GM12864 (cell line): ENCODE measurements at places on chromosomes 1 and 21.

- no peak for DNase-seq
Measured at GRCh38 chr1:69195136-69195535, 372.6 kb upstream of the LRRC7 start.

GRCh38 chr1:32984455-32985171, 20.0 kb upstream of the RNF19B start:
- DNase-seq: no peak

DNA sequence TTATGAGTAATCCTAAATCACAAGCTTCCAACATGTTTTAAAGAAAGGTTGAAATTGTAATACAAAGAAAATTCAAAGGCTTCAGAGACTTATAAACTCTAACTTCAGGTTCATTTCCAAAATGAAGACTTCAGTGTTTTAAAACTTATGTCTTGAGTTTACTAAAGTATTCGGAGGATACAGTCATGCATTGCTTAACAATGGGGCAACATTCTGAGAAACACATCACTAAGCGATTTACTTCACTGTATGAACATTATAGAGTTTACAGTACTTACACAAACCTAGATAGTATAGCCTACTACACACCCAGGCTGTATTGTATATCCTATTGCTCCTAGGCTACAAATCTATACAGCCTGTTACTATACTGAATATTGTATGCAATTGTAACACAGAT, 38.3 kb downstream of the CEP170 start:
- no peak for DNase-seq

DNA sequence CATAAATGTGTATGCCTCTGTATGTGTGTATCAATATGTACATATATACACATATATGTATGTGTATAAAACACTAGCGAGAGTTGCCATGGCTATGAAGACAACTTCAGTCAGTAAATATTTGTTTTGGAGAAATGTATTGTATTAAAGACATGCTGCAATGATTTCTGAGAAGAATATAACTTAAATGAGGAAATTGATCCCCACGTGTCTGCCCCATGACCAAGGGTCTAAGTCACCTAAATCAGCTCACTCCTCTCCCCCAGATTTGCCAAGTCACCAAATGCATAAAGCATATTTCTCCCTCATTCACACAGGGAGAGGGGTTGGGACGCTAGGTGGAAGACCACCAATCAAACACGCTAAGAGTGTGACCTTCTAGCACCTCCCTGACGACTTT, 58.3 kb upstream of the LYST start:
- DNase-seq: no peak

GRCh38 chr1:244557565-244557964, 95.4 kb upstream of the DESI2 start:
- DNase-seq: no peak

- no peak for DNase-seq
Measured at GRCh38 chr1:58446368-58446767, 100.2 kb downstream of the OMA1 start.

DNA sequence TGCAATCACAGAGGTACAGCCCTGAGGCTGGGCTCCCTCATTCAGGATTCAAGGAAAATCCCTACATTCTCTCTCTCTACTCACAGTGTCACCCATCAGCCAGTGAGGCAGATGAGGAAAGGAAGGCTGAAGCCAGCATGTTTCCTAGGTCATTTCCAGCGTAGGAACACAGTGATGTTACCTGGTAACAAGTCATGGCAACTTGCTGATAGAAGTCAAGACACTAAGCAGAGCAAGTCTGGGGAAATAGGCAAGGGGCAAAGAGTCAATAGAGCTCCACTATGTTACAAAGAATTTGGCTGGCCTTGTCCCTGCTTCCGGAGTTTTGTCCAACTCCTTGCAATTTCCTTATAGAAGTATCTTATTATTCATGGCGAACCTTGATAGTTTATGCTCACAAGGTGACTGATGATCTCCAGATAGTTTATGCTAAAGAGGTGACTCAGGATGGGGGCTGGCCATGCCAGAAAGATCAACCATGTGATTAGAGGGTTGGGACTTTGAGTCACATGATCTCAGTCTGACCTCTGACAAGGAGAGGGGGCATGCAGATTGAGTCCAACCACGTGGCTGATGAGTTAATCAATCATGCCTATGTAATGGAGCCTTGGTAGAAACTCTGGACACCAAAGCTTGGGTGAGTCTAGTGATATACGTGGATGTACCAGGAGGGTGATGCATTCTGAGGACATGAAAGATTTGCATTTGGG, 51.1 kb downstream of the SUSD4 start:
- no peak for DNase-seq

DNA sequence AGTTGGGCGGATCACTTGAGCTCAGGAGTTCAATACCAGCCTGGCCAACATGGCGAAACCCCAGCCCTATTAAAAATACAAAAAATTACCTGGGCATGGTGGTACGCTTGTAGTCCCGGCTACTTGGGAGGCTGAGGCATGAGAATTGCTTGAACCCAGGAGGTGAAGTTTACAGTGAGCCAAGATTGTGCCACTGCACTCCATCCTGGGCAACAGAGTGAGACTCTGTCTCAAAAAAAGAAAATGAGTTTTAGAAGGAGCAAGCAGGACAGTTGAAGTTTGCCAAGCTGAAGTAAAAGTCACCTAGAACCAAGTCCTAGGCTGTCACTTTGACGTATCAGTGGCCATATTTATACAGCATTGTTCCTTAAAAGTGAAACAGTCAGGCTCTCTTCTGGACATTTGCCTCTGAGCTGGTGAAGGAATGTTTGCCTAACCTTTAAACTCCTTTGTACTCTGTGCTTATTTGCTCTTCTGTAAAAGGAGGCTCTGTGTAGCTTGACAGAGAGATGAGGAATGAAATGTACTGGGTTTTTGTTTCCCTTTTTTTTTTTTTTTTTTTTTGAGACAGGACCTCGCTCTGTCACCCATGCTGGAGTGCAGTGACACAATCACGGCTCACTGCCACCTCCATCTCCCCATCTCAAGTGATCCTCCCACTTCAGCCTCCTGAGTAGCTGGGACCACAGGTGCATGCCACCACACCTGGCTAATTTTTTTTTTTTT, 2.8 kb downstream of the RAB4A start:
- DNase-seq: no peak

DNA sequence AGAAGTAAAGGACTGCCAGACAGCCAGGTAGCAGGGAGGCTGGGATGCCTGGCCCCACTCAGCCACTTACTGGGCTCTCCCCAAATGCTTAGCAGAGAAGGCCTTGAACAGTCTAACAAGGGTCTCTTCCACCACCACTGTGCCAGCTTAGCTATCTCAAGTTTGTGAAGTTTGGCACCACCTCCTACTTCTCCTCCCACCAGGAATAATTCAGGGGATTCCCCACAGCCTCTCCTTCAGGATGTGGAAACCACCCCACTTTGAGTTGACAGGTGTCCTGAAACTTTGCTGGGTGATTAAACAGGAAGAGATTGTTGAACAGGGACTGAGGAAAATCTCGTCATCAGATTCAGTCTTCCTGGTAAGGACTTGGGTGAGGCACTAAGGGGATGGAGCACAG, 59.4 kb upstream of the ATP1B1 start:
- no peak for DNase-seq

DNA sequence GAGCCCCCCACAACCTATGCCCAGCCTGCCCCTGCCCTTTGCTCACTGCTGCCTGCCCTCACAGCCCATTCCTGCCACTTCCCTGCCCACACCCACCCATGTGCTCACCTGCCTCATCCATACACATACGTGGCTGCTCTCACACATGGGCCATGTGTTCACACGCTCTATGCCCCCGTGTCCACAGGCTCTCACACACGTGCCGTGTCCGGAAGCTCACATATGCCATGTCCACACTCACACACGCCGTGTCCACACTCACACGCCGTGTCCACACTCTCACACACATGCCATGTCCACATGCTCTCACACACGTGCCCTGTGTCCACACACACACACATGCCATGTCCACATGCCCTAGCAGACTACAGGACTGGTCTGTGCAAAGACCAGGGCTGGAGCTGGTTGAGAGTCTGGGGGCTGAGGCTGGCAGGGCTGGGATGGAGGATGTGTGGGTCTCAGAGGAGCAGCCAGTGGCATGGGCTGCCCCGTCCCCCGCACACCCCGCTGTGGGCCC, 583 bp upstream of the RNF223 start:
- no peak for DNase-seq

DNA sequence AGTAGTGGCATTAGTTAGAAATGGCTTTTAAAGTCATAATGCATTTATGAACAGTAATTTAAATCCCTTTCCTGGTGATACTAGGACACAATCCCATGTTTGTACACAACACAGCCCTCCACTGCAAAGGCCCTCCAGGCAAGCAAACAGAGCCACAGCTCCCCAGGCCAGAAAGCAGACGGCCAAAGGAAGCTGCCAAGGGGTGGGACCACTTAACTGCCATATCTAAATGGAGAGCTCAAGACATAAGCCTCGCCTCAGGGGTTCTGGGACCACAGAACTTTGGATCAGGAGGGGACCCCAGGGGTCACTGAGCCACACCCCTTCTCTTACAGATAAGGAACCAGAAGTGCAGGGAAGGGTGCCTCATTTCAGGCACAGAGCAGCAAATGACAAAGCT, 189.7 kb downstream of the KCNH1 start:
- DNase-seq: no peak

GRCh38 chr1:48776393-48777218, at the start of gene BEND5:
TSS of gene BEND5 (minus strand) at chr1:48776891. CDS start at chr1:48776831, 60 bp downstream.
- no peak for DNase-seq

DNA sequence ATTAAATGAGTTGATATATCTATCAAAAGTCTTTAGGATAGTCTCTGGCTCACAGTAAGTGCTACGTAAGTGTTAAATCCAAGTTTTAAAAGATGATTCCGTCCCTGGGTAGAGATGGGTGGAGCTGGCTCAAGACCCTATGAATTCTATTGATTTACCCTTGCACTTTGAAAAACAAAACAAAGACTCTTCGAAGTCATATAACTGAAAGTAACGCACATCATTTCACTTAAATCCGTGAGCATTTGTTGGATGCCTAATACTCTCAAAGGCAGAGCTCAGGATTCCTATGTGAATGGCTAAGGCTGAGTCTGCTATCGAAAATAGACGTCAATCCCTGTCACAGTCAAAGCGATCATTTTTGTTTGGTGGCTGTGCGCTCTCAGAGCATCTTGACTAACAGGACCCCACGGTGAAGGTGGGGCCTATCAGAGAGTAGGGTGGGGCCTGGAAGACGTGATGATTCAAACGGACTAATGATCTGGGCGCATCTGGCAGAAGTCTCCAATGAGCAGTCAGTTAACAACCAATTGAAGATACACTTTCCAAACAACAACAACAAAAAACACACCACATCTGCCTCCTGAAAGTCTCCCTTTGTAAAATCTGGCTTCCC, 1.2 kb upstream of the NUCKS1 start:
- DNase-seq: no peak

- DNase-seq: no peak
Measured at GRCh38 chr21:30234643-30235042, 18.7 kb upstream of the CLDN8 start.

- DNase-seq: no peak
Measured at GRCh38 chr1:202807451-202807925, 733 bp downstream of the KDM5B start.

DNA sequence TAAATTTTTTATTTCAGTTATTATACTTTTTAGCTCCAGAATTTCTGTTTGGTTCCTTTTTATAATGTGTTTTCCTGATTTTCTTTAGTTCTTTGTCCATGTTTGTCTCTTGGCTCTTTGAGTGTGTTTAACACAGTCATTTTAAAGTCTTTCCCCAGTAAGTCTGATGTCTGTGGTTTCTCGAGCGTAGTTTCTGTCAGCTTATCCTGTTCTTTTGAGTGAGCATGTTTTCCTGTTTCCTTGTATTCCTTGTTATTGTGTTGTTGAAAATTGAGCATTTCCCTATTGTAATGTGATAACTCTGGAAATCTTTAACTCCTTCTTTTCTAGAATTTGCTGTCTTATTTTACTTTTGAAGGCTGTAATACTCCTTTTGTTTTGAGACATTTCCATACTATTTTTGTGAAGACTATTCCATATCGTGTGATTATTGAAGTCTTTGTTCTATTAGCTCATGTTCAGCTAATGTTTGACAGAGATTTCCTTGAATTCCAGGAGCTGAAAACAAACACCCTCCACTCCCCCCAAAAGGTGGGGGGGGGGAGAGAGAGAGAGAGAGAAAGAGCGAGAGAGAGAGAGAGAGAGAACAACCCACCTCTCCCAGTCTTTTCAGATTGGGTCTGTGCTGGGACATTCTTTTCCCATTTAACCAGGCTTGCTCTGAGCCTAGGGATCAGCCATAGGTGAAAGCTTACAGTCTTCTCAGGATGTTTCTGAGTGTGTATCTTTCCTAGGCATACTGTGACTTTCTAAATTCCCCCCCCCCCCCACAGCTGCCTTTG, 38.3 kb downstream of the SDCCAG8 start:
- DNase-seq: no peak

- DNase-seq: no peak
Measured at GRCh38 chr1:35629051-35629450, 12.3 kb downstream of the PSMB2 start.

DNA sequence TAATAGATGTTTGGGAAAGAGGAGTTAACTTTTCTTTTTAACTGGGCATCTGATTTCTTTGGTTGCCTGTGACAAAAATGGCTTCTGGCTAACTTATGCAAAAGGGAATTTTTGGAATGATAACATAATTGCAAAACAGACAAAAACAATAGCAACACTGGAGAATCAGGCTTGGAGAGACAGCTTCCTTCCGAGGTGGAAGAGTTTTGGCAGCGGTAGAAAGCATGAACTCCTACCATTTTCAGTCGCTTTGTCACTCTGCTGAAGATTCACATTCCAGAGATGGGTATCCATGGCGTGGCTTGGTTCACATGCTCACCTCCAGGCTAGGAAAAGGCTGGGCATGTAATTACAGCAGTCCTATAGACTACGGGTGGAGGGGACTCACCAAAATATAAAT, 17.2 kb upstream of the FGGY start:
- DNase-seq: no peak
